ENCODE measurements at places on chromosomes 11 and 22. TPM values are rescaled to one million over a fixed set of nuclear protein-coding genes. Genes with fewer than 3 reads are reported as not detected.
A peak's percentile ranks its signal among the peaks of the same experiment; 100 is the strongest.

GRCh38 chr22:22485524-22485923 lies 23.0 kb downstream of the ZNF280B start:
- ATAC-seq, result no peak

DNA sequence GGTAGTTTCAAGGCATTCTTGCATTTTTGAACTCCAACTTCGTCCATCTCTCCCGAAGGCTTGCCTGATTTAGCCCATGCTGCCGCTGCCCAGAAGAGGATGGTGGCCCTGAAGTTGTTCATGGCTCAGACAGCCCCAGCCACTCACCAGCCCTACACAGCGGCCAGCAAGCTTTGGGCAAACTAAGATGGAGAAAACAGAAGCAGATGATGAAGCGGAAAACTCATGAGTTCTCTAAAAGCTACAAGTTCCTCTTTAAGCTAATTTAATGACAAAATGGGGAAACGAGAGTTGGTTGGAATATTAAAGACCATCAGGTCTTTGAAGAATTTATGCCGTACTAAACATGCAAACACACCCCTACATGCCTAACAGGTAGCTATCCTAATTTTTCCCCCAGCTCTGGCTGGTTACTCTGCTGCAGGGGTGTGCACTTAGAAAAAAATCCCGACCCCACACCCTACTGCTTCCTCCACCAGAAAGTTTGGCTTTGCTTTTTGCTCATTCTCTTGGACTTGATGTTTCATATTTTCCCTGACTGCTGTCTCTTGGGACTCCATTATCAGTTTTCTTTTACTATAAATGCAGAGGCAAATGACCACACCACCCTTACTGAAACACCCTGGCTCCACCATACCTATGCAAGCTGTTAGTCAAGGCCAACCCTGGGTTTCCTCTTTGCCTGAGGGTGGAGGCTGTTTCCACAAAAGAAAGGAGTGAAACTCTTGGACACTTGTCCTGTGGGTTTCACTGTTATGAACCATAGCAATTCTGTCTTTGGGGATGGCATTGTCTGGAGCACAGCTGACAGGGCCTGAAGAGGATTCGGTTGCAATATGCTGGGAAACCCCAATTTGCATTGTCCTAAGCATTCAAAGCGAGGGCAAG lies at the start of gene MPEG1:
Gene MPEG1 (minus strand): TSS at position 184 of the 888 bp plus-strand sequence. CDS start 62 bp downstream, at position 122.
- ATAC-seq, result no peak

- ATAC-seq, result no peak
Observed at GRCh38 chr11:126257764-126258163, 10.9 kb downstream of the SRPRA start.

DNA sequence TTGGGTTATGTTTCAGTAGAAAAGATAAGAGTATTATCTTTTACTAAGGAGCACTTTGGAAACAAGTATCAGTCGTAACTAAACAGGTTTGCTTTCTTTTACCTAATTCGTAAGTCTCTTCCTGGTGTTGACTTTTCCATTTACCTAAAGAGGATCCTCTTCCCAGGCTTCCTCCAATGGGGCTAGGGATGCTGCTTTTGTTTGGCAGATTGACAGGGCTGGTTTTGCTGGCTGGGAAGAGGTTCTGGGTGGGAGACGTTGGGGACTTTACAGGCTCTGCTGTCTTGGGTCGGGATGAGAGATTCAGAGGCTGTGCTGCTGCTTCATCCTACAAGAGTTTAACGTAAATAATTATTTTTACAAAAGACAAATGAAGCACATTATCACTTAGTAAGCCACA lies 306.7 kb downstream of the SOX6 start:
- ATAC-seq, result no peak

DNA sequence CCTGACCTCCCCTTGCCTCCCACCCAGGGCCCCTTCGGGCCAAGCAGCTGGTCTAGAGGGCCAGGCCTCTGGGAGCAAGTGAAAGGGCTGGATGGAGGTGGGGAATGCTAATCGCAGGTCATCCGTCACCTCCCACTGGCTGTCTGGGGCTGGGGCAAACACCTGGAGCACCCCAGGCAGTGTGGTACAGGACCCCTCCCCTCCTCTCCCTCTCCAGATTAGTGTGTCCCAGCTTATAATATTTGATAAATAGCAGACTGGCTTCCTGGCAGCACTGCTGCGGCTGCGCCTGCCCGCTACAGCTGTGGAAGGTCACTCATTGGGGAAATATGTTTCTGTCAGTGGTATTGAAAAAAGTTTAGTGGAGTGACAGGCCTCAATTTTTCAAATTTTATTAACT lies 90.7 kb upstream of the PHOX2A start:
- peak; percentile 89 for ATAC-seq

GRCh38 chr11:6405846-6406245 lies 13.0 kb downstream of the APBB1 start:
- no peak for ATAC-seq

DNA sequence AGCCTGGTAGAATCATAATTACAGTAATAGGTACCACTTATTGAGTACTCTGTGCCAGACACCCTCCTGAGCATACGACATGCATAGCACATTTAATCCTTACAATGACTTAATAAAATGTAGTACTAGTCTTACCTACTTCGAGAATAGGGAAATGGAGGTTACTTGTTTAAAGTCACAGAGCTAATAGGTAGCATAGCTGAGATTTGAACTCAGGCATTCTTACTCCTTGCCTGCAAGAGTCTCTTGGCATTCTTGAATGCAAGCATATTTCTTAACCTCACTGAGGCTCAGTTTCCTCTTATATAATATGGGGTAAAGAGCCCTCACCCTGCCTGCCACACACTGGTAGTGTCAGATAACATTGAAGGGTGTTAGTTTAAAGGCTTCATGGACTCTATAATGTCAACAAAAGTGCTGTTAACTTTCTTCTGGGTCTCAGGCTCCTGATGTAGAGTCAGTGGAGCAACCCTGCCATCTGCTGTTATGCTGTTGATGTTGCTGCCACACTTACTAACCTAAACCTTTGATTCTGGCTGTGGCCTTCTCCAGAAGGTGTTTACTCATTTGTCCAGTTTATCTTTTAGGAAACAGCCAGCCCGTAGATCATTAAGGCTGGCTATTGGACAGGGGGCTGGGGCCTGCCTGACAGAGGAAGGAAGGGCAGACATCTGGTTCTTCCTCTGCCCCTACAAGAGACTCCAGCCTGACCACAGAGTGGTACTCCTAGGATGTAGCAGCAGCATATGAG lies 18.9 kb downstream of the LIMK2 start:
- no peak for ATAC-seq

DNA sequence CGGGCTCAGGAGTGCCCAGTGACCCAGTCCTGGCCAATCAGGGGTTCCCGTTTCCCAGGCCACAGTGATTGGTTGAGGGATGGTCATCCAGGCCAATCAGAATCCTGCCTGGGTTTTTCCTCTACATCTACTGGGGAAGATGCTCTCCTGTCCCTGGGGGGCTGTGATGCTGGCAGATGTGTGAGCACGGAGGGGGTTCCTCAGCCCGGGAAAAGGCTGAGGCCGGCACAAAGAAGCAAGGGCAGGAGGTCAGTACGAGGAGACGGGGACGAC lies 171.2 kb downstream of the CTTN start:
- ATAC-seq, result no peak

- peak; percentile 95 for ATAC-seq
Observed at GRCh38 chr22:44391015-44391414, 78.3 kb upstream of the SHISAL1 start.

Gene CHST1
- 5.1 TPM for total RNA-seq

DNA sequence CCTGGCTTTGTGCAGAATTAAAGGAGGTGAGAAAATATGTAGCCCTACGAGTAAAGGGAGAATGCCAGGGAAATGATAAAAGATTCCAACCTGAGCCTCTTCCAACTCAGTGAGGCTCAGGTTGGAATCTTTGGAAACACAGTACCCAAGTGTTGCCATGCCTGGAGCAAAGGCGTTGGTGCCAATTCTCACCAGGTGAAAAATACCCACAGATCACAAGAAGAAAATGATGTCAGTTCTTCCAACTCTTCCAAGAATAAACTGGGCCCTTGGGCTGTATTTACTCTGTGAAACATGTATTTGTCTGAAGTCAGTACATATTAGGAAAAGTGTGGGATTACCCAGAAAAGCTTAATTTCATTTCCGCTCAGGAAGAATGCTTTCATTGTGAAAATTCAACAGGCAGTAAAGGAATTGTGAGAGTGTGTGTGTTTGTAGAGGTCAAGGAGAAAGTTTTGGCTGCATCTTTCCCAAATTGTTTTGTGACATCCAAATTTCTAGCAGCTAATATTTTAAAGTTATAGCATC lies 235.3 kb upstream of the MPPED2 start:
- no peak for ATAC-seq

DNA sequence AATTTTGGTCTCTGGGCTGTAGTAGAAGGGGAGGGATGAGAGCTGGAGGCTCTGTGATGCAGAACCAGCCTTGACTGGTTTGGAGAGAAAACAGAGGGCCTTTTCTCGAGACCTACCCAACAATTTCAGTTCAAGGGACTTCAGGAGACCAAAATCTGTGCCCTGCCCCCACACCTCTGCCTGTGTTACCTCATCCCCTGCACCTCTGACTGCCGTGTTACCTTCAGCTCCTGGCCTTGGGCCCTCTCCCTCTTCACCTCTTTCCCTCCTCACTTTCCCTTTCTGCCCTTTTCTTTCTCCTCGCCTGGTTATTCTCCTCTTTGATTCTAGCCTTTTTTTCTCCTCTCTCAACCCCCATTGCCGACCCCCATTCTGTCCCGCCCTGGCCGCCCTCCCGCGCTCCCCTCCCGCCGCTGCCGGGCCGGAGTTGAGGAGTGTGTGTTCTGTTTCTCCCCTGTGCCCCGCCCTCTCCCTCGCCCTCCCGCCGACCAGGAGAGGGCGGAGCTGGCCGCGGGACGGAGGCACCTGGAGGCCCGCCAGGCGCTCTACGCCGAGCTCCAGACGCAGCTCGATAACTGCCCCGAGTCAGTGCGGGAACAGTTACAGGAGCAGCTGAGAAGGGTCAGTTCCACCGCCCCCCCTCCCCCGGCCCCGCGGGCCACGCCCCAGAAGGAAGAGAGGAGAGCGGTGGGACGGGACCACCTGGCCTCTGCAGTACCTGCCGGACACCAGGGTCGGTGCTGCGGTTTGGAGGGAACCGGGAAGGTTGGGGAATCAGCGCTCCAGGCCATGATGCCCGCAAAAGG lies 27.2 kb downstream of the PHLDB1 start:
- peak; percentile 86 for ATAC-seq

DNA sequence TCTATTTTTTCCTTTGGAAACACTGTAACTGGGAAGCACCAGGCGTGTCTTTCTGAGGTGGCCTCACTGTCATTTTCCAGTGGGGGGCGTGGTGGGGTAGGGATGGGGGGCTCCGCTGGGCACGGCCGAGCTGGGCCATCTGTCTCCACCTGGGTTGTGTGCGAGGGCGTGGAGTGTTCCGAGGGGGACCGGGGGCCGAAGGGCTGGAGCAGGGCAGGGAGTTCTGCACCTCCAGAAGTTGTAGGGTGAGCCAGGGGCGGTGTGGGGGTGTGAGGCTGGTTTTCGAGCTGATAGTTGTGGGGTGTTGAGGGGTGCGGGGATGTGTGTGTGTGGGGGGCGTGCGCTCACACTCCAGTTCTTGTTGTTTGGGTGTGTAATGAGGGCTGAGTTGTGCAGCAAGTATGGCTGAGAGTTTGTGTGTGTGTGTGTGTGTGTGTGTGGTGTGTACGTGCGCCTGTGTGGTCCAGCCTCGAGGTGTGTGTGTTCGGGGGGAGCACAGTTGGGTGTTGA lies 10.8 kb downstream of the YPEL4 start:
- peak; percentile 32 for ATAC-seq

DNA sequence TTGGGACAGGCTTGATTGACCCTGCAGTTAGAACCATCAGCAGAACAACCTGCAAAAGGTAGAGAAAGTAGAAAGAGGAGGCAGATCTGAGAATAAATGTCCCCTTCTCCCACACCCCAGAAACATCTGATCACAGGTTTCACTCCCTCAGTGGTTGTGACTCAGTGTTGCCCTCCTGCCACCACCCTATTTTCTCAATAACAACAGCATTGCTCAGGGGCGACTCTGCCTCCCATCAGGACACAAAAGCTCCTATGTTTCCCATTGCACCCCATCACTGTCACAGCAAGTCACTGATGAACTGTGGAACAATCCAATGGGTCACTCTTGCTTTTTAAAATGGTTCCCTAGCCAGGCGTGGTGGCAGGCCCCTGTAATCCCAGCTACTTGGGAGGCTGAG lies 110.2 kb downstream of the RASSF10 start:
- no peak for ATAC-seq

- ATAC-seq, result no peak
Observed at GRCh38 chr11:109821511-109821910, 271.7 kb upstream of the ZC3H12C start.

GRCh38 chr11:776263-776560 lies 1.1 kb downstream of the GATD1 start:
- no peak for ATAC-seq

DNA sequence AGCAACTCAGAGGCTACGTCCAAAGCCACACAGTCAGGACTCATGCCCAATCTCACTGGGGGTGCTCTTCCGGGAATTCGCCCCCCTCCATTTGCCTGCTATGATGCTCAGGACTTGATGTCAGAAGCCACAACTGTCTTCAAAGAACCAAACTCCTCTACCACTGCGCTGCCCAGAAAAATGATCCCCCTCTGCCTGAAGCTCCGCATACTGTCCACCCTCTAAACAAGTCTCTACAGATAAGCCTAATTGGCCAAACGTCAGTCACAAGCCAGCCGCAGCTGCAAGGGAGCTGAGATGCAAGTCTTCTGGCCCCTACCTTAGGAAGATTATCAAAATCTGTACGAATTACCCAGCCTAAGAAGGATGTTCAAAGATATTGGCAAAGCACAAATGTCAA lies 294.6 kb downstream of the BUD13 start:
- no peak for ATAC-seq

GRCh38 chr22:19407649-19408606 lies 23.6 kb downstream of the HIRA start:
- no peak for ATAC-seq

DNA sequence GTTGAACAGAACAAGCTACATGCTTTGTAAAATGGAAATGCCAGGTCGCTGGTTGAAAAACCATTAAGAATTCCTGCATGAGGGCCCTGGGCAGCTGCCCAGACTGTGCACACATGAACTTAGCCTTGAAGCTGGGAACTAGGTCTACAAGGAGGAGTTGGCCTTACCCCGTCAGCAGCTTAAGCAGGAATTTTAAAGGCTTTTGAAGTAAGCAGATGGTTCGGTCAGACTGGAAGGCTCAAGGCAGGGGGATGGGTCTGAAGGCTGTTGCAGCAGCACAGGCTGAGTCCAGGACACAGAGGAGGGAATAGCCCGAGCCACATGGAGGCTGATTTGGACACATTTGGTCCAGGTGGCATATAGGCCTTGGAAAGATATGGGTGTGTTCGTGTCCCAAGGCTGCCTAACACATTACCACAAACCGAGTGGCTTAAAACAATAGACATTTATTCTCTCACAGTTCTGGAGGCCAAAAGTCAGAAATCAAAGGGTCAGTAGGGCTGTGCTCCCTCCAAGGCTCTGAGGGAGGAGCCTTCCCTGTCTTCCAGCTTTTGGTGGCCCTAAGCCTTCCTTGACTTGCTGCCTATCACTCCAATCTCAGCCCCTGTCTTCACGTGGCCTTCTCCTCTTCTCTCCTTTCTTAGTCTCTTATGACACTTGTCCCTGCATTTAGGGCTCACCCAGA lies 11.6 kb downstream of the LIF start:
- peak; percentile 71 for ATAC-seq

All from motor neuron (in vitro differentiated cells).